ENCODE measurements at places on chromosomes 12 and 14. TPM values are rescaled to one million over a fixed set of nuclear protein-coding genes. Genes with fewer than 3 reads are reported as not detected.

DNA sequence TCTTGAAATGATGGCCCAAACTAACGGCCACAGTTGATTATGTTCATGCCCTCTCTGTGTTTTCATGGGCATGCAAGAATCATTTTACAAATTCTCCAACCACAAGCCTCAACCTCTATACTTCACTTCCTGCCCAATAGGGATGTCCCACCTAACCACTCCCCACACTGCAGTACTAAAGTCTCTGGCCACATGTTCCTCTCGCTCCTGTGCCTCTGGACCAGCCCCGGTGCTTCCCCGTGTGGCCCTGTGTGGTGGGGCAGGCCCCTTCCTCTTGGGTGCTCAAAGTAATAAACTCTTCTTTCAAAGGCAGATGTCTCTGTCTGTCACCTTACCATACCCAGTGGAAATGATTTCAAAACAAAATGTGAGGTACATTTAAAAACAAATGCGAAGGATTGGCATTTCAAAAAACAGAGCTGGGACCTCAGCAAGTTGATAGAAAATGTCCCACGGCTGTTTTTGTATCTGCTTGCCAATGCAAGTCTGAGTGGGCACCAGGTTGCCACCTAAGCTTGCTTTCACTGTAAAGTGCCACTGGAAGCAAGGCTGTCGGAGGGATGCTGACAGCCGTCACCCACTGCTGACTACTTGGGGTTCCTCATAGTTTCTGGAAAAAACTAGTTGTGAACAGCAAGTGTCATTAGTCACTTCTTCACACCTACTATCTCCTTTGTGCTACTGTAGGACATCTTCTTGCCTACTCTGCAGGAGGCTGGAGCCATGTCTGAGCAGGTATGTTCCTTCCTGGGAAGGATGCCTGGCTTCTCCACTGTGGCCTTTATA, 8.2 kb upstream of the SERPINA11 start:
- H3K4me3 ChIP-seq: no peak overlapping the region
- peaks cover 10% of the 10 kb centered on the region for H3K27me3 ChIP-seq
- H3K4me1 ChIP-seq: no peaks in the 10 kb centered on the region
- H3K36me3 ChIP-seq: no peaks in the 10 kb centered on the region
- no peak overlapping the region for H3K27ac ChIP-seq

GRCh38 chr14:59275668-59276067, 87.2 kb downstream of the DAAM1 start:
- no peaks in the 10 kb centered on the region for H3K36me3 ChIP-seq
- H3K4me1 ChIP-seq: no peaks in the 10 kb centered on the region
- no peak overlapping the region for H3K27ac ChIP-seq
- no peaks in the 10 kb centered on the region for H3K27me3 ChIP-seq

- no peak overlapping the region for H3K4me3 ChIP-seq
- no peaks in the 10 kb centered on the region for H3K27me3 ChIP-seq
- H3K4me1 ChIP-seq: no peaks in the 10 kb centered on the region
- H3K36me3 ChIP-seq: no peaks in the 10 kb centered on the region
- no peak overlapping the region for H3K27ac ChIP-seq
These were observed 56.4 kb upstream of the FBXO33 start for GRCh38 chr14:39488600-39488999.

GRCh38 chr12:96255077-96255476, 60.9 kb downstream of the ELK3 start:
- no peak overlapping the region for H3K27ac ChIP-seq
- peaks cover 52% of the 10 kb centered on the region for H3K4me1 ChIP-seq

DNA sequence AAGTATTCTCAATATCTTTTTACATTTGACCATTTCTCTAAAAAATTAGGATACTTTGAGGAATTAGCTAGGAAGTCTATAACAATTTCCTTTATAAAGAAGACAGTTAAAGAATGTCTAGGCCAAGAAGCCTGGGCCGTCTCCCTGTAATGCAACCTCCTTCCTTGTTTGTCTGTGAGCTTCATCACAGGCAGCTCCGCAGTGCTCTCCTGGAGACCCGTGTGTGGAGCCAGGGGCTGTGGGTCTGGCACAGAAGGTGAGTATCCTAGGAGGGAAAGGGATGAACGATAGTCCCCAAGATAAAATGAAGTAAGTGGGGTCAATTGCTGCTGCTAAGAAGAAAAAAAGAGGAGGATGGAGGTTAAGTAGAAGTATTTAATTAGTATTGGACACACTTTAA, 31.8 kb upstream of the ATP23 start:
- no peaks in the 10 kb centered on the region for H3K36me3 ChIP-seq
- H3K4me3 ChIP-seq: no peak overlapping the region
- H3K27me3 ChIP-seq: peaks cover 2% of the 10 kb centered on the region
- no peak for DNase-seq

The OTOGL gene
- total RNA-seq: not detected
